Neural cell (in vitro differentiated cells): ENCODE measurements at places on chromosomes 5 and 9. TPM values are rescaled to one million over a fixed set of nuclear protein-coding genes. Genes with fewer than 3 reads are reported as not detected.

Gene MED10
- polyA plus RNA-seq, result 37.9 and 50.4 TPM in 2 replicates

Gene CRHBP
- not detected in 2 replicates for polyA plus RNA-seq

Gene VCAN
- 1,185 and 1,274 TPM in 2 replicates for polyA plus RNA-seq

Gene PHF24
- polyA plus RNA-seq, result 1.8 and 2.4 TPM in 2 replicates

Gene OTULINL
- 6.2 and 7.2 TPM in 2 replicates for polyA plus RNA-seq
